ENCODE measurements at places on chromosomes 7 and 10.

DNA sequence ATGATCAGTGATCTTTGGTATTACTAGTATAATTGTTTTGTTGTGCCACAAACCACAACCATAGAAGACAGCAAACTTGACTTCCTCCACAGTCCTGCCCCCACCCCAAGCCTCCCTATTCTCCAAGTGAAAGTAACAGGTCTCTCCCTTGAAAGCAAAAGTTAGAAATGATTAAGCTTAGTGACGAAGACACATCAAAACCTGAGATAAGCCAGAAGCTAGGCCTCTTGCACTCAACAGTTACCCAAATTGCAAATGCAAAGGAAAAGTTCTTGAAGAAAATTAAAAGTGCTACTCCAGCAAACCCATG, 7.5 kb downstream of the SAR1A start:
- no peak for ATAC-seq

GRCh38 chr7:33781796-33782195, 123.5 kb upstream of the BMPER start:
- 0 out of 3 replicates have a peak, but pooled peaks have one; percentile 41 for ATAC-seq

DNA sequence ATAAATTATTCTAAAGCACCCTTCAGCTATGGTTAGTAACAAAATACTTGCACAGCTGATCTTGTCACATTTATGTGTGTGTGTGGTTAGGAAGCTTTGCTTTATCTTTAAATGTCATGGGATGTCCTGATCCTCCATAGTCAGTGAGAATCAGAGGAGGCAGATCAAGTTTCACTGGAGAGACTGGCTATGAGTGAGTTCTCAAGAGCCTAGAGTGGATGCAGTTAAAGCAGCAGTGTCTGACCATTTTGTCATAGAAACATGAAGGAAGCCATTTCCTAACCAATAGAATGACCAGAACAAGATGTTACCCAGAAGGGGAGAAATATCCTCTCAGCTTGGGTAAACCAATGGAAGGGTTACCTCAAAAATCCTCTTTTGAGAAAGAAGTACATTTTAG, 207.2 kb upstream of the DKK1 start:
- ATAC-seq = no peak

- ATAC-seq = peak; percentile 69
Observed at GRCh38 chr7:16484453-16485158, 19.1 kb upstream of the SOSTDC1 start.

- ATAC-seq = no peak
Observed at GRCh38 chr7:123692471-123692877, 36.8 kb downstream of the LMOD2 start.

DNA sequence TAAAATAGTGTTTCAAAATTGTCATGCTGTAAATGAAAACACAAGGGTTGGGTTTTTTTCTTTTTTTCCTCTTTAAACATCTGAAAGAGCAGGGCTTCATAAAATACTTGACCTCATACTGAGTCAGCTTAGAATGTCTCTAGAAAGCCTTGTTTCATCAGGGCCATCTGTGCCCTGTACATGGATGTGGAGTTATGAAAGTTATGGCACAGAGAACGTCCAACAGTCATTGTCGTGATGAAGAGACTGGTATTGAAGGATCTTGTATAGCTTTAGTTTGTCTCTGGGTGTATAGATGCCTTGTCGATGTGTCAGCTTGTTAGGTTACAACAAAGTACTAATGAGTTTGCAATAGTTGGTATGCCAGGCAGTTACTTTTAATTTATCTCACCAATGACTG, 127.3 kb downstream of the FAM204A start:
- no peak for ATAC-seq

DNA sequence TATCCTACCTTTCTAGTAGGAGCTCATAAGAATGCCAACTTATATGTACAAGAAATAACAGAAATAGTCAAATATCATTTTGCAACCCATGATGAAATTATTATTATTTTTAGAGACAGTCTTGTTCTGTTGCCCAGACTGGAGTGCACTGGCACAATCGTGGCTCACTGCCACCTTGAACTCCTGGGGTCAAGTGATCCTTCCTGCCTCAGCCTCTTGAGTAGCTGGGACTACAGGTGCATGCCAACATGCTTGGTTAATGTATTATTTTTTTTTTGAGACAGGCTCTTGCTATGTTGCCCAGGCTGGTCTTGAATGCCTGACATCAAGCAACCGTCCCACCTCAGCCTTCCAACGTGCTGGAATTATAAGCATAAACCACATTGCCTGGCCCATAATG, 44.8 kb downstream of the TNPO3 start:
- no peak for ATAC-seq

GRCh38 chr7:142445019-142445686, 187.3 kb upstream of the PRSS58 start:
- no peak for ATAC-seq

- no peak for ATAC-seq
Observed at GRCh38 chr7:148598351-148598750, 7.8 kb downstream of the C7orf33 start.

GRCh38 chr7:74656441-74656836, 1.1 kb upstream of the GTF2I start:
- peak; percentile 4 for ATAC-seq

Data from SK-N-SH treated with all-trans-retinoic acid at 6 μM for 48 hours (cell line).